ENCODE measurements at places on chromosomes 11 and 22.

DNA sequence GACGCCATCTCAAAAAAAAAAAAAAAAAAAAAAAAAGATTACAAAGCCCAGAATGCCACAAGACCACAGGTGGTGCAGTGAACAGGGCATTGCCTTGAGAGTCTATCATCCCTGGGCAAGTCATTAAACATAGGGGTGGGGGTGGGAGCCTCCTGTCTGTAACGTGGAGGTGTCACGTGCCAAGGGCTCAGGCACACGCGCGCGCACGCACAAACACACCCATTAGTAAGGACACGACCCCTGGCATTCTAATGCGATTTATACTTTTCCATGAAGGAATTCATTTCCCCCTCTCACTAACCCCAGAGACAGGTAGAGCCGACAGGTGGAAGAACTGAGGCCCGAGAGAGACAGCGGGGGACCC lies 5.8 kb upstream of the GCAT start:
- peak; percentile 48 for DNase-seq

- DNase-seq: no peak
Measured at GRCh38 chr11:103923451-103923931, 112.9 kb upstream of the DDI1 start.

- DNase-seq: no peak
Measured at GRCh38 chr22:44049486-44050231, 25.6 kb downstream of the PARVB start.

DNA sequence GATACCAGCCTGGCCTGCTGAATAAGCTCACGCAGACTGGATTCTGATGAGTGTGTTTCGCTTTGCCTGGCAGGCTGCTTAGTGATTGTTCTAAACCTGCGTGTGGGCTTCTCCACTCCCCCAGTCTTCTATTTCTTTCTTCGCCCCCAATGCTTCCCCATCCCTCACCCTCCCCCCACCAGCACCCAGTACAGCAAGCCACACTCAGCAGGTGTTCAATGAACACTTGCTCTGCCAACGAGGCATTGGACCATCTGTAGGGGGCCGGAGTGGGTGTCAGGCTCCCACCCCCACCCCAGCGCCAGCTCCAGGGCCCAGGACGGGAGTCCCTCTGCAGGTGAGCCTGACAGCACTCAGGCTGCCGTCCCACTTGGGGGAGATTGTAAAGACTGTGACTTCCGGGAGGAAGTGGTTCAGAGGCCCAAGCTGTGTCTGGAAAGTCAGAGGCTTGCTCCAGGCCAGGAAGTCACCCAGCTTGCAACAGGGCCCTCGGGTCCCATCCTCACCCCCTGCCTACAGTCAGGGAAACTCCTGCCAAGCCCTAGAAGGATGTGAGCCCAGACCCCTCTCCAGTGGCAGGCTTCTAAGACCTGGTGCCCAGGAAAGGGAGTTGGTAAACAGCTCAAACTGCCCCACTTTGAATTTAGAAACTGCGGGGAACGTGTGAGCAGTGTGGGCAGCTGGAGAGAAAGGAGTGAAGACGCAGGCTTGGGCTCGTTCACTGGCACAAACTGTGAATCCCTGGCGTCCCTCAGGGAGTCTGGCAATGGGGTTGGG lies 66.3 kb upstream of the PRDM11 start:
- no peak for DNase-seq

- DNase-seq: no peak
Measured at GRCh38 chr11:196786-197731, 4.2 kb downstream of the SCGB1C1 start.

- no peak for DNase-seq
Measured at GRCh38 chr22:29031227-29032011, 30.2 kb downstream of the C22orf31 start.

DNA sequence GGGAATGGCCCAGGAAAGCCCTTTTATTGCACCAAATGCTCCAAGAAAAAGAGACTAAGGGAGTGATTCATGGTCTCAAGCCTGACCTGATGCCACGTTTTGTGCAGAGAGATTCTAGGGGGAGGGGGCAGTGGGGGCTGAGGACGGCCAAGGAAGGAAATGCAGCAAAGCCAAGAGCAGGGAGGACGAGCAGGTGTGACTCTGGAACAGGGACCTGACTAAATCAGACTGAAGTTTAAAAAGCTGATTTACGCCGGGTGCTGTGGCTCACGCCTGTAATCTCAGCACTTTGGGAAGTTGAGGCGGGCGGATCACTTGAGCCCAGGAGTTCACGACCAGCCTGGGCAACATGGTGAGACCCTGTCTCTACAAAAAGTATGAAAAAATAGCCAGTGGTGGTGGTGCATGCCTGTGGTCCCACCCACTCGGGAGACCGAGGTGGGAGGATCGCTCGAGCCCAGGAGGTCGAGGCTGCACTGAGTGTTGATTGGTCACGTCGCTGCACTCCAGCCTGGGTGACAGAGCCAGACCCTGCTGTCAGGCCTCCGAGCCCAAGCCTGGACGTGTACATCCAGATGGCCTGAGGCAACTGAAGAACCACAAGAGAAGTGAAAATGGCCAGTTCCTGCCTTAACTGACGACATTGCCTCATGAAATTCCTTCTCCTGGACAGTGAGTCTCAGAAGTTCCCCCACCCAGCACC lies 10.8 kb upstream of the IFITM3 start:
- DNase-seq: no peak

DNA sequence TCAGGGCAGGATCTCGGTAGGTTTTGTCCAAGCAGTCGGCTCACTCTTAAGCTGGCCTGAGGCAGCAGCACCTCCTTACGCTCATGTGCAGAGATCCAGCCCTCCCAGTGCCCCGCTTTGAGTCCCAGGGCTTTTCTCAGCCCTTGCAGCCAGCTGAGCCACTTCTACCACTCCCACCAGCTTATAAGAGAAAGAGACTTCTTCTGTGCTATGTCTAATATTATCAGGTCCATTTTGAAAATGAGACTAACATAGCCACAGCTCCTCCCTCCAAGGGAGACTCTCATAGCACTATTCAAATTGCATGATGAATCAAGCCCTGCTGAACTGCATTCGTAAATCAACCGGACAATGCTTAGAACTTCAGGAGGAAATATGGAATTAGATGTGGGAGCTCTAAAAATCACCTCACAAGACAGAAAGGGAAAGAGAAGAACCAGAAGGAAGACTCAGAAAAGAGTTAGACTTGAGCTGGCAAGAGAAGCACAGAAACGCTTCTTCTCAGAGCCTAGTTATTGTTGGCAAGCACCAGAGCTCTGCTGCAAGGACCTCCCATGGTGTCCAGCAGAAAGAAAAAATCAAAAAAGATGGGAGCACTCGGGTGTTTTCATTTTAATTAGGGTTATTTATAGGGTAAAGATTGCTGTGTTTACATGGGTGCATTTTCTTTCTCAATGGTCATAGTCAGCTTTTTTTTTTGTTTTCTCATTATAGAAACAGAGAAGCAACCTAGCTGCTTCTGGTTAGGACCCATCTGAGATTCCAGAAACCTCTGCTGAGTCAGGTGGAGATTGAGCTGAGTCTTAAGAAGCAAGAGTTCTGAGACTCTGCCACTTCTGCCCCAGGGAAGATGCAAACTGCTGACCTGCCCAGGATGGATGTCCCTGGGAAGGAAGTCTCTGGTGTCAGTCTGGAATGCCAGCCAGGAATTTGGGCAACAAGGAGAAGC lies 181.4 kb downstream of the ETS1 start:
- DNase-seq: no peak

DNA sequence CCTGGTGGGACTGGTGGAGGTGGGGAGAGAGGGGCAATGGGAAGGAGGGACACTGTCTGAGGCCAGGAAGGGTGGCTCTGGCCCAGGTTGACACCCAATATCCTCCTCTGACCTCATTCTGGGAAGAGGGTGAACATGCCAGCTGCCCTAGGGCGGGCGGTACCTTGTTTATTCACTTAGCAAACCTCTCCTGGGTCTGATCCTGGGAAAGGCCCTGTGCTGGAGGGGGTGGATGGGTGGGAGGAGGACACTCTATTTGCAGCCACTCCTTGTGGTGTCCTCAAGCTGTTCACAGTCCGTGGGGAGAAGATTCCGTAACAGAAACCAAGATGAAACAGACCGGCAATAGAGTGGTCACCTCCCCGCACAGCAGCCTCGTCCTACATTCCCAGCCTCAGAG lies 49.7 kb upstream of the EIF3D start:
- no peak for DNase-seq

DNA sequence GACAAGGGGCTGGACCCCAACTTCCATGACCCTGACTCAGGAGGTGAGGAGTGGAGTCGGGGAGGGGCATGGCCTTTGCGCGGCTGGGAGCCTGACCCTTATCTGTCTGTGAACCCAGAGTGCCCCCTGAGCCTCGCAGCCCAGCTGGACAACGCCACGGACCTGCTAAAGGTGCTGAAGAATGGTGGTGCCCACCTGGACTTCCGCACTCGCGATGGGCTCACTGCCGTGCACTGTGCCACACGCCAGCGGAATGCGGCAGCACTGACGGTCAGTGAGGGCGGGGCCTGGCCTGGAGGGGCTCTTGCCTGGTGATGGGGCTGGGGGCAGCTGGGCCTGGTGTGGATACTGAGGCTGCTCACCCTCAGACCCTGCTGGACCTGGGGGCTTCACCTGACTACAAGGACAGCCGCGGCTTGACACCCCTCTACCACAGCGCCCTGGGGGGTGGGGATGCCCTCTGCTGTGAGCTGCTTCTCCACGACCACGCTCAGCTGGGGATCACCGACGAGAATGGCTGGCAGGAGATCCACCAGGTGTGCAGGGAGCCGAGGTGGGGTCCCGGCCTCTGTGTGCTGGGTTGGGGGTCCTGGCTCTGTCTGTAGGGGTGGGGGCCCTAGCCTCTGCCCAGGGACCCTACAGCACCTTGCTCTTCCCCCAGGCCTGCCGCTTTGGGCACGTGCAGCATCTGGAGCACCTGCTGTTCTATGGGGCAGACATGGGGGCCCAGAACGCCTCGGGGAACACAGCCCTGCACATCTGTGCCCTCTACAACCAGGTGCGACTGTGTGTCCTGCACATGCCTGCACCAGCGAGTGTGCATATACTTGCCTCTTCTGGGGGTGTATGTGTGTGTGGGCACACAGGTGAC lies 6.3 kb downstream of the SHANK3 start:
- DNase-seq: no peak

- no peak for DNase-seq
Measured at GRCh38 chr11:97990162-97990920, 1030.4 kb upstream of the CNTN5 start.

DNA sequence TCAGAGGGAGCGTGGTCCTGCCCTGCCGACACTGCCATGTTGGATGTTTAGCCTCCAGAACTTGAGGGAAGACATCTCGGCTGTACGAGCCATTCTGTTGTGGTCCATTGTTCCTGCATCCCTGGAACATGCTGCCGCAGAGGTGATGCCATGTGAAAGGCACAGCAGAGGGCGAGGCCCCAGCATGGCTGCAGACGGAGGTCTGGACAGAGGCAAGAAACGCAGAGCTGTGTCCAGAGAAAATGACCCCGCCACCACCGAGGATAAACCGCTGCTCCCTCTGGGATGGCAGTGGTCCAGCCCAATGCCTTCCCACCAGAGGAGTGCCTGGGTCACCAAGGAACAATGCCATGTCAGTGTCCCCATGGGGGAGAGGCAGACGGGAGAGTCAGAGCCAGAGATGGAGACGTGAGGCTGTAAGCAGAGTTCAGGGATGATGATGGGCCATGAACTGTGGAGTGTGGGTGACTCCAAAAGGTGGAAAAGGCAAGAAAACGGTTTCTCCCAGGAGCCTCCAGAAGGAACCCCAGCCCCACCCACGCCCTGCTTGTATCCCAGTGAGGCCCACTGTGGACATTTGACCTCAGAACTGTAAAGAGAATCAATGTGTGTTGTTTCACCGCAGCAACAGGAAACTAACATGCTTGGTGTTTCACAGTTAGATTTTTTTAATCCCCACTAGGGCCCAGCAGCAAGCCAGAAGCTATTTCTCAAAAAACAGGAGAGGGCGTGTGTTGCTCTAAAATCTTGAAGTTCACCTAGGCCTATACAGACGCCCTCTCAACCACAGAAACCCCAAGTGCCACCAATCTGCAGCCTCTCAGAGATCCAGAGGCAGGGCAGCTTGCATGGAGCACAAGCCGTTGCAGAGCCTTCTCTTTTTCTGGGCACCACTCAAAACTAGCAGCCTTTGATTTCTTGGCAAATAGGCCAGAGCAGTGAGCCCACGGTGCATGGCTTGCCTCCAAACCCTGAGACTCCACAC lies 1422.9 kb downstream of the TBC1D22A start:
- DNase-seq: no peak

DNA sequence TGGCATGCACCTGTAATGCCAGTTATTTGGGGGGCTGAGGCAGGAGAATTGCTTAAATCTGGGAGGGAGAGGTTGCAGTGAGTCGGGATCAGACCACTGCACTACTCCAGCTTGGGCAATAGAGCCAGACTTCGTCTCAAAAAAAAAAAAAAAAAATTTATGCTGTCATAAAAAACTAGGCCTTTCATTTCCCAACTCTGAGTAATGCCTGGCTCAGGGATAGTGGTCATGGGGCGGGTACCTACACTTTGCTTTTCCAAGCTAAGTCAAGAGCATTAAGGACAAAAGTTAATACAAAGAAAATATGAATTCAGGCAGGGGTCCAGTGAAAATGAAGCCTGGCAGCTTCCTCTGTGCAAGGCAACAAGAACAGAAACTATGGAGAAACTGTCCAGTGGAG lies 16.3 kb downstream of the CPSF7 start:
- no peak for DNase-seq

- DNase-seq: no peak
Measured at GRCh38 chr22:50001388-50002231, 11.0 kb downstream of the IL17REL start.

DNA sequence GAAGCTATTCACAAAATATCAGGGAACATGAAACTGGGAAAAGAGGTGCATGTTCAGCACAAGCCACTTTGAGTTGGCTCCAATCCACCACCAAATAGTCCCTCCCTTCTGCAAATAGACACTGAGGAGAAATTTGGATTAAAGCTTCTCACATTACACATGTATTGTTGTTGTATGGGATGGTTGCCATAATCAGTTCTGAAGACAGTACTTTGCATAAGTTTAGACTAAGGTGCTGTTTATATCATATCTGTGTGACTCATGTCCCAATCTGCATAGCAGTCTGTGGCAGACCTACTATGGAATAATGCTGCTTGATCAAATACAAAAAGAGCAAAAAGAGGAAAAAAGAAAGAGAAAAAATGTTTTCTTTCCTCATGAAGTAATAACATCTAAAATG lies 376.7 kb upstream of the DDI1 start:
- peak; percentile 54 for DNase-seq

DNA sequence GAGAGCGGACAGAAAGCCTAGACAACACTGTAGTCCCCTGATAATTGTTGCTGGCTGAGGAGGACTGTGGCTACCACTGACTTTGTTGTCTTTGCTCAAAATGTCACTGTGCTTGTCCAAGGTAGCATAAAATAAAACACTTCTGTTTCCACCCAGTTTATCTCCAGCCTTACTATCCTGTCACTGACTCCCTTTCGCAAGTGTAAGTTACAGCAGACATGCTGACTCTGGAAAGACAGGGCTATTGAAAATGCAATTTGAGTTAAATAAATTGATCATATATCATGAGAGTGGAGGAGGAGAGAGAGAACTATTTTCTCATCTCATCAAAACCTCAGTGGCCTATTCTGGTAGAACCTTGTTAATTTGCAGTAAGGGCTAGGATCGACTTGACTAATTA lies 138.0 kb upstream of the KIRREL3 start:
- DNase-seq: no peak

GRCh38 chr11:119093942-119094815 lies 7.5 kb downstream of the DPAGT1 start:
- DNase-seq: peak; percentile 44

- DNase-seq: no peak
Measured at GRCh38 chr22:23177197-23177596, 3.1 kb upstream of the BCR start.

GRCh38 chr11:34308049-34308912 lies 49.5 kb downstream of the ABTB2 start:
- no peak for DNase-seq

GRCh38 chr11:19934828-19935259 lies 222.2 kb downstream of the NAV2 start:
- DNase-seq: no peak

- no peak for DNase-seq
Measured at GRCh38 chr22:30717331-30717921, 22.8 kb downstream of the OSBP2 start.

All from NCI-H526 treated with DMSO at 0.1 percent for 48 hours (cell line).